Endothelial cell of coronary artery (primary cell): ENCODE measurements at places on chromosomes 6 and 20. TPM values are rescaled to one million over a fixed set of nuclear protein-coding genes. Genes with fewer than 3 reads are reported as not detected.

KIAA1755 gene
- under 0.01 and 2.4 TPM in 2 replicates for total RNA-seq

LCA5 gene
- total RNA-seq: 4.0 and 4.2 TPM in 2 replicates

SPTLC3 gene
- 0.09 and 0.85 TPM in 2 replicates for total RNA-seq

MAP3K4 gene
- total RNA-seq: 19.4 and 22.6 TPM in 2 replicates

PPP1R14C gene
- 0.47 TPM in 1 of 2 replicates, not detected in the other for total RNA-seq

BPIFB1 gene
- not detected in 2 replicates for total RNA-seq

KCNQ2 gene
- not detected in 2 replicates for total RNA-seq

SRMS gene
- total RNA-seq: not detected in 2 replicates

PDE7B gene
- 15.5 and 32.7 TPM in 2 replicates for total RNA-seq

CST2 gene
- not detected in 2 replicates for total RNA-seq

BAG2 gene
- 3.1 and 7.0 TPM in 2 replicates for total RNA-seq

AVP gene
- total RNA-seq: not detected in 2 replicates

MRS2 gene
- 13.5 and 15.5 TPM in 2 replicates for total RNA-seq

OPN5 gene
- under 0.01 TPM in 1 of 2 replicates, not detected in the other for total RNA-seq

SAMD10 gene
- total RNA-seq: 1.8 and 2.2 TPM in 2 replicates

E2F1 gene
- total RNA-seq: 5.1 and 9.8 TPM in 2 replicates

B3GALT4 gene
- 2.1 and 3.3 TPM in 2 replicates for total RNA-seq

COQ3 gene
- total RNA-seq: 3.0 and 4.8 TPM in 2 replicates

ETV7 gene
- 0.27 and 0.47 TPM in 2 replicates for total RNA-seq

CUTA gene
- 46.1 and 59.4 TPM in 2 replicates for total RNA-seq
